ENCODE measurements at places on chromosomes 7 and 10. TPM values are rescaled to one million over a fixed set of nuclear protein-coding genes. Genes with fewer than 3 reads are reported as not detected.

CRHR2 gene
- total RNA-seq: not detected

ASB10 gene
- total RNA-seq: not detected

GALNT11 gene
- total RNA-seq: 17.9 TPM

GIMAP4 gene
- not detected for total RNA-seq

EPO gene
- total RNA-seq: not detected

PRLHR gene
- total RNA-seq: not detected

WNT8B gene
- not detected for total RNA-seq

AQP1 gene
- total RNA-seq: 0.45 TPM

PLXNA4 gene
- 1.5 TPM for total RNA-seq

CAV2 gene
- total RNA-seq: 157 TPM

NEUROG3 gene
- total RNA-seq: not detected

STAG3 gene
- 0.22 TPM for total RNA-seq

CLDN3 gene
- total RNA-seq: 3.8 TPM

NEURL1 gene
- 0.21 TPM for total RNA-seq

H2BK1 gene
- total RNA-seq: not detected

SFTPA1 gene
- total RNA-seq: not detected

POR gene
- total RNA-seq: 154 TPM

CPA2 gene
- 0.08 TPM for total RNA-seq

ARHGAP19 gene
- total RNA-seq: 5.3 TPM

LLCFC1 gene
- not detected for total RNA-seq

EN2 gene
- 0.54 TPM for total RNA-seq

DNAJB12 gene
- total RNA-seq: 33.8 TPM

TAS2R41 gene
- total RNA-seq: not detected

LYZL1 gene
- total RNA-seq: not detected

POLR2J2 gene
- 0.75 TPM for total RNA-seq

ADAM22 gene
- total RNA-seq: 0.14 TPM

PRKCQ gene
- total RNA-seq: 5.1 TPM

FHIP2A gene
- total RNA-seq: 7.7 TPM

C10orf71 gene
- not detected for total RNA-seq

CDC14C gene
- not detected for total RNA-seq

MEOX2 gene
- total RNA-seq: not detected

LEP gene
- total RNA-seq: not detected

PDE1C gene
- 5.6 TPM for total RNA-seq

ERVW-1 gene
- total RNA-seq: not detected

SGCE gene
- total RNA-seq: 50.4 TPM

RAPGEF5 gene
- 0.05 TPM for total RNA-seq

ARHGEF35 gene
- total RNA-seq: 0.28 TPM

CCL26 gene
- total RNA-seq: 14.5 TPM

LIPK gene
- total RNA-seq: not detected

MRPS17 gene
- 26.3 TPM for total RNA-seq

LIPF gene
- total RNA-seq: not detected

LBX1 gene
- not detected for total RNA-seq

NODAL gene
- not detected for total RNA-seq

CYP2C19 gene
- total RNA-seq: 0.02 TPM

HOXA5 gene
- 6.6 TPM for total RNA-seq

Data from A549 treated with CpdA at 1 μM for 4 hours (cell line).